ENCODE measurements at places on chromosomes 12 and 14. TPM values are rescaled to one million over a fixed set of nuclear protein-coding genes. Genes with fewer than 3 reads are reported as not detected.

GRCh38 chr12:61536525-61536924 is 723.7 kb upstream of the USP15 start:
- no peaks in the 10 kb centered on the region for H3K27me3 ChIP-seq
- no peak for DNase-seq
- H3K4me1 ChIP-seq, result no peaks in the 10 kb centered on the region

LRIG3 gene
- 30.9 TPM for polyA plus RNA-seq

NID2 gene
- 4.5 TPM for polyA plus RNA-seq

GRCh38 chr12:42846782-42847181 is 257.2 kb upstream of the PRICKLE1 start:
- H3K4me3 ChIP-seq, result no peak overlapping the region
- H3K27ac ChIP-seq, result no peak overlapping the region
- H3K27me3 ChIP-seq, result no peaks in the 10 kb centered on the region
- no peaks in the 10 kb centered on the region for H3K4me1 ChIP-seq
- no peak for DNase-seq
- no peaks in the 10 kb centered on the region for H3K36me3 ChIP-seq

NPFF gene
- not detected for polyA plus RNA-seq

COPZ1 gene
- polyA plus RNA-seq, result 208 TPM

DNA sequence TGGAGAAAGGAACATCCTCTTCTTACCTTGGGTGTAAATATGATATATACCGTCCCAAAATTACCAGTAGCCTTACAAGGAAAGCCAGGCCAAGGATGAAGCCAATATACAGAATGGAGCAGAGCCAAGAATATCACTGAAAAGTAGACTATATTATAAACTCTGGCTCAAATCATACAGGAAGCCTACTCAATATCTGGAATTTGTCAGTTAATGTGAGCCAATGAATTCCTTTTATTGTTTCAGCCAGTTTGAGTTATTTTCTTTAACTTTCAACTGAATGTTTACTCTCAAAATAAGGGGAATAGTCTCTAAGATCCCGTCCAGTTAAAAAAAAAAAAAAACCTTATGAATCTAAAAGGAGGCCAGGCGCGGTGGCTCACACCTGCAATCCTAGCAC is 9.8 kb upstream of the DENND5B start:
- H3K4me1 ChIP-seq, result no peaks in the 10 kb centered on the region
- no peak overlapping the region for H3K27ac ChIP-seq
- H3K27me3 ChIP-seq, result no peaks in the 10 kb centered on the region
- no peak for DNase-seq

GRCh38 chr12:118103201-118103600 is 610 bp downstream of the VSIG10 start:
- H3K4me3 ChIP-seq, result peak overlapping the region; percentile 82
- H3K27me3 ChIP-seq, result no peaks in the 10 kb centered on the region
- peak overlapping the region; percentile 22 for H3K27ac ChIP-seq
- no peaks in the 10 kb centered on the region for H3K36me3 ChIP-seq
- no peak for DNase-seq

DNA sequence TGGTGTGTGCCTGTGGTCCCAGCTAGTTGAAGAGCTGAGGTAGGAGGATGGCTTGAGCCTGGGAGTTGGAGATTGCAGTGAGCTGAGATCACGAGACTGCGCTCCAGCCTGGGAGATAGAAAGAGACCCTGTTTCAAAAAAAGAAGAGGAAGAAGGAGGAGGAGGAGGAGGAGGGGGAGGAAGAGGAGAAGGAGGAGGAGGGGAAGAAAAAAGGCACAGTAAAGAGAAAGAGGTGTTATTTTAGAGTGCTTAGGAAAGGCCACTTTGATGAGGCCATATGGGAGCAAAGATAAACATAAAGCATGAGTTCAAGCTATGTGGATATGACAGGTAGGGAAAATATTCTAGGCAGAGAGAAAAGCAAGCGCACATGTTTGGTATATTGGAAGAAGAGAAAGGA is 154.1 kb upstream of the BTG1 start:
- DNase-seq, result no peak
- no peaks in the 10 kb centered on the region for H3K4me1 ChIP-seq
- no peak overlapping the region for H3K27ac ChIP-seq
- H3K36me3 ChIP-seq, result no peaks in the 10 kb centered on the region
- no peak overlapping the region for H3K4me3 ChIP-seq

DNA sequence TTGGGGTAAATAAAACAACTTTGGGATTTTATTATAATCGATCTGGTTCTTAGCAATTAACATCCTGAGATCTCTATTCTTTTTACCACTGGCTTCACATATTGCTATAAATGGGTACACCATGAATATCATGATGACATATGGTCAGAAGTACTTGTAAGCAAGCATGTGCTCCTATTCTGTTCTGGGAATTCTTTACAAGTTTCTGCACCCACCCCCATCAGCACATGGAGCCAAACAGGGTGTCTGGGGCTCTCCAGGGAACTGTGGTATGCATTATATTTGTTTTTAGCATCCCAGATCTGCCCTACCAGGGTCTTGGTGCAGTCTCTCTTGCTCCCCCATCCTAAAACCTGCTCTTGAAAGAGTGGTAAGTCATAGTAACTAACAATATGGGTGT is 31.3 kb downstream of the DMAC2L start:
- peak overlapping the region; percentile 46 for H3K27ac ChIP-seq
- H3K4me3 ChIP-seq, result no peak overlapping the region
- no peaks in the 10 kb centered on the region for H3K27me3 ChIP-seq
- no peak for DNase-seq
- H3K4me1 ChIP-seq, result peaks cover 36% of the 10 kb centered on the region

DNA sequence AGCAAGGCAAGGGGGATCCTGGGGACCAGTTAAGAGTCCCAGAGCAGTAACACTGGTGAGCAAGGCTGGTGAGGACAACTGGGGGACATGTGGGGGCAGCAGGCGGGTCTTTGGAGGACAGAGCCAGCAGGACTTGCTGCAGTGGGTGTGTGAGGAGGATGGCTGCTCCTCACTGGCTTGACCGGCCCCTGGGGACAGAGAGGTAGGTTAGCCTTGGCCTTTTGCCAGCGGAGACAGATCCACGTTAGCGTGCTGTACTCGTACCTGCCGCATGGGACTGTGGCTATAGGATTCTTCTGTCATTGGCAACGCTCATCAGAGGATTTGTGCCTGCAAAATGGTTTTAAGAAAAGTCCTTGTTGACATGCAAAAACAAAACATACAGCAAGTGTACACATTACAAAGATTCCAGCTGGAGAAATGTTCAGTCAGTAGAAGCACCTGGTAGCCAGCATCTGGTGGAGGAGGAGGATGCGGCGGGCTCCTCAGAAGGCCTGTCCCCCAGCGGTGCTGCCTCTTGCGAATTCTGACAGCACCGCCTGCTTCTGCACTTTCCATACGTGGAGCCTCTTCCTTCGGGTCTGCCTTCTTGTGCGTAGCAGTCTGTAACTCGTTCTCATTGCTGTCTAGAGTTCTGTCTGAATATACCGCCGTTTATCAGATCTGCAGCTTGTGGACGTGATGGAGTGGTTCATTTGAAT is 91.3 kb downstream of the EP400 start:
- H3K27ac ChIP-seq, result no peak overlapping the region
- no peaks in the 10 kb centered on the region for H3K4me1 ChIP-seq
- DNase-seq, result no peak
- H3K27me3 ChIP-seq, result no peaks in the 10 kb centered on the region

DNA sequence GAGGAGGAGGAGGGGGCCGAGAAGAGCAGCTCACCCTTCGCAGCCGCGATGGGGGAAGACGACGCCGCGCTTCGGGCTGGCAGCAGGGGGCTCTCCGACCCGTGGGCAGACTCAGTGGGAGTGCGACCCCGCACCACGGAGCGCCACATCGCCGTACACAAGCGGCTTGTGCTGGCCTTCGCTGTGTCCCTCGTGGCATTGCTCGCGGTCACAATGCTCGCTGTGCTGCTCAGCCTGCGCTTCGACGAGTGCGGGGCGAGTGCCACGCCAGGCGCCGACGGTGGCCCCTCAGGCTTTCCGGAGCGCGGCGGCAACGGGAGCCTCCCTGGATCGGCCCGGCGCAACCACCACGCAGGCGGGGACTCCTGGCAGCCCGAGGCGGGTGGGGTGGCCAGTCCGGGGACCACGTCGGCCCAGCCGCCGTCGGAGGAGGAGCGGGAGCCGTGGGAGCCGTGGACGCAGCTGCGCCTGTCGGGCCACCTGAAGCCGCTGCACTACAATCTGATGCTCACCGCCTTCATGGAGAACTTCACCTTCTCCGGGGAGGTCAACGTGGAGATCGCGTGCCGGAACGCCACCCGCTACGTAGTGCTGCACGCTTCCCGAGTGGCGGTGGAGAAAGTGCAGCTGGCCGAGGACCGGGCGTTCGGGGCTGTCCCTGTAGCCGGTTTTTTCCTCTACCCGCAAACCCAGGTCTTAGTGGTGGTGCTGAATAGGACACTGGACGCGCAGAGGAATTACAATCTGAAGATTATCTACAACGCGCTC is 745 bp downstream of the TRHDE start:
- peaks cover 47% of the 10 kb centered on the region for H3K27me3 ChIP-seq
- no peaks in the 10 kb centered on the region for H3K36me3 ChIP-seq
- H3K27ac ChIP-seq, result no peak overlapping the region
- peaks cover 3% of the 10 kb centered on the region for H3K4me1 ChIP-seq
- no peak for DNase-seq
- H3K4me3 ChIP-seq, result no peak overlapping the region

Data from keratinocyte (primary cell).